SJCRH30 (cell line): ENCODE measurements at places on chromosomes 12 and 14.

GRCh38 chr12:69007101-69007854 lies 74.3 kb upstream of the CPM start:
- peak; percentile 72 for DNase-seq

DNA sequence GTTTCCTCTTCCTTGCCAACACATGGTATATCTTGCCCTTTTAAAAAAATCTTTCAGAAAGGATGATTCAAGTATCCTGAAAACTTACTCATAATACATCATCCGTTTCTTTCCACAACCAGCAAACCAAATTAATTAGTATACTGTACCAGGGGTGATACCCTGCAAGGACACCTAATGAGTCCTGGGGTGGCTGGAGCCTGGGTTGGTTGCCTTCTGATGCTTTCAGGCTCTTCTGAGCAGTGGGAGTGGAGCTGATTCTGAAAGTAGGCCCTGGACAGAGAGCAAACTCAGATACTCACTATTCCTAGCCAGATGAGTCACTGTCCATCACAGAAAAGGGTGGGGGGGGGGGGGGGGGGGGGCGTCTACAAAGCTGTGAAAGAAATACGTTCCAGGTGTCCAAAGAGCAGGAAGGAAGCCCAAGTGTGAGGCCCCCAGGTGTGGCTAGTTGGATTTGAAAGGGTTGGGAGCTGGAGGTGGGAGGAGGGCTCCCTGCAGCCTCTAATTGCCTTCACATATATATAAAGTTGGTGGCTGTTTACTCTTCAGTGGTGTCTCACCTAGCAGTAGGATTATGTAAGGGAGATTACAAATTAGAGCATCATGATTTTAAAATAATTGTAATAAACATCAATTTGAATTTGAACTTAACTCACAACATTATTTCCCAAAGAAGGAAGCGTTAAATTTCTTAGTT lies 36.5 kb downstream of the FBXO33 start:
- no peak for DNase-seq

DNA sequence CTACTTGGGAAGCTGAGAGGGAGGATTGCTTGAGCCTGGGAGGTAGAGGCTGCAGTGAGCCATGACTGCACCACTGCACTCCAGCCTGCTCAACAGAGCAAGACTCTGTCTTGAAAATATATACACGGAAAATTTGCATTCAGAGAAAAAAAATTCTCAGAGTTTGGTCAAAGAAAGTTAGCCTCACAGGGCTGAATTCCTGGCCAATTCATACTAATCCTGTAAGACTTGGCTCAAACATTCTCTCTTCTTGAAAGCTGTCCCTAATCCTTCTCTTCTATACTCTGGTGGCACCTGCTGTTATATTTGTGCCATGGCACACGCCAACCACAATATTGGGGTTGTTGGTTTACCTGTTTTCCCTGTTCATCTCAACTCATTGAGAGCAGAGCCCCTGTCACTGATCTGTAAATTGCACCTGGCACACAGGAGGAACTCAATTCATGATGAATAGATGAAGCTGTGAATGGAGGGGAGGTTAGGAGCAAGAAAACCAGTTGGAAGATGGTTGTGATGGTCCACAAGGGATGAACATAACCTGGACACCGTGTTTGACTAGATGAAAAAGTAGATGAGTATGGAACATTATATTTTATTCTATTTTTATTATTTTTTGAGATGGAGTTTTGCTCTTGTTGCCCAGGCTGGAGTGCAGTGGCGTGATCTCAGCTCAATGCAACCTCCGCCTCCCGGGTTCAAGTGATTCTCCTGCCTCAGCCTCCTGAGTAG lies 36.8 kb upstream of the SPTSSA start:
- no peak for DNase-seq

- peak; percentile 16 for DNase-seq
Measured at GRCh38 chr14:65290830-65291229, 121.7 kb upstream of the FUT8 start.

DNA sequence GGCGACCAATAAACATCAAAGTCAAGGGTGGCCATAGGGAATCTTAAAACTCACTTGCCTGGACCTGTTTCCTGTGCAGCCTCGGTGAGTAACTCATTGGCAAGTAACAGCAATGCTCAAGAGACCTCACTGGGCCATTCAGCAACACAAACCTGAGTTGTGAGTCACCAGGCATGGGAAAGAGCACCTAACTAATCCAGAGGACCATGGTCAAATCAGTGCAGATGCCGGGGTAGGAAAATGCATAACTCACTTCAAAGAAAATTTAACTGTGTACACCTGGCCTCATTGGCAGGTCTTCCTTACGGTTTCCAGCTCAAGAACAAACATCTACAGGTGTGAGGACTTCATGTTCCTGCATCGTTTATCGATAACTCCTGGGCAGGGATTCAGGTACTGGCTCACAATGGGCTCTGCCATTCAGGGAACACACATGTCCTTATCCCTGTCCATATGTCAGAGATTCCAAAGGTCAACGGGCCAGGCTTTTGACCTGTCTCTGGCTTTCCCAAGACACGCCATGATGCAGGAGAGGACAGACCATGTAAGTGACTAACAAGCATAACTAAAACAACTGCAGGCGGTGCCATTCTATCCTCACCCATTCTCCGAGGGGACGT lies 211.8 kb downstream of the ANO2 start:
- DNase-seq: no peak

GRCh38 chr12:75437564-75437963 lies 43.0 kb upstream of the GLIPR1 start:
- DNase-seq: no peak

DNA sequence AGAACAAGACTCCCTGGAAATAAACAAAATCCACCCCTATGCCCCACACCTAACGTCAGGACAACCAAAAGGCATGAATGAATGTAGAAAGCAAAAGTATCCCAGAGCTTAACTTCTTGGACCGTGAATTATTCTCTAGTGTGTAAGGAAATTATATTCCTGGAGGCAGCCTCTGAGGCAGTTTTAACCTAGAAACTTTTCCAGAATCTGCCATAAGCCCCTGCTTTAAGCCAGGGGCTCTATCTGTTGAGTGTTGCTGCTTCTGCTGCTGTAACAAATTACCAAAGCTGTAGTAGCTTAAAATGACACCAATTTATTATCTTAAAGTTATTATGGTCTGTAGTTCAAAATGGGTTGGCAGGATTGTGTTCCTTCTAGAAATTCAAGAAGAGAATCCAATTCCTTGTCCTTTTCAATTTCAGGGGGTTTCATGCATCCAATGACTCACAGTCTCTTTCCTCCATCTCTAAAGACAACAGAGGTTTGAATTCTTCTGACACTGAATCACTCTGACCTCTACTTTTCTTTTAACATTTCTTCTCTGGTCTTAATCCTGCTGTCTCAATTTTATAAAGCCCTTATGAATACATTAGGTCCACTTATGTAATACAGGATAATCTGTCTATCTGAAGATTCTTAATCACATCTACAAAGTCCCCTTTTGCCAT lies 242.7 kb downstream of the ATXN7L3B start:
- peak; percentile 14 for DNase-seq

DNA sequence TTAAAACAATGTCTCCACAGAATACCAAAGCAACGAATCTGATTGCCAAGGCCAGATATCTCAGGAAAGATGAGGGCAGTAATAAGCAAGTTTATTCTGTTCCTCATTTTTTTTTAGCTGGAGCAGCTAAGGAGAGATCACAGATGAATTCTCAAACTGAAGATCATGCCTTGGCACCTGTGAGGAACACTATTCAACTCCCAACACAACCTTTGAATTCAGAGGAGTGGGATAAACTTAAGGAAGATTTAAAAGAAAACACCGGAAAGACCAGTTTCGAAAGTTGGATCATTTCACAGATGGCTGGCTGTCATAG lies 994 bp downstream of the PRORP start:
- DNase-seq: no peak

- no peak for DNase-seq
Measured at GRCh38 chr14:86505808-86506207, 975.9 kb downstream of the FLRT2 start.

GRCh38 chr12:130646716-130647370 lies 69.3 kb downstream of the RIMBP2 start:
- DNase-seq: no peak

GRCh38 chr12:55724940-55725309 lies 3.9 kb downstream of the CD63 start:
- DNase-seq: no peak

- no peak for DNase-seq
Measured at GRCh38 chr14:103897075-103897947, 30.9 kb upstream of the TDRD9 start.

DNA sequence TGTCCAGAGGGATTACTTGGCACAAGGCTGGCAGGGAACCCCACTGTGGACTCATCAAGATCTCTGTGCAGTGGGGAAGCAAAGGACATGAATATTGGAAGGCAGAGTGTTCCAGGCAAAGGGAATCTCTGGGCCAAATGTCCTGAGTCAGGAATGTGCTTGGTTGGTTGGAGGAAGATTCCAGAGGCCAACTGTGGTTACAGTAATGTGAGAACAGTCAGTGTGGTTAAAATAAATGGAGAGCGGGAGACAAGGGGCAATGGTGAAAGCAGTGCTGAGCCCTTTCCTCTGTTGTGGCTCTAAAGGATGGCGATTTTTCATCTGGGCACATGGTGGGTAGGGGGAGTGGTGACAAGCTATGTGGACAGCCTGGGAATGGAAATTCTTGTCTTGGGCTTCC lies 948.2 kb downstream of the BCL11B start:
- no peak for DNase-seq

DNA sequence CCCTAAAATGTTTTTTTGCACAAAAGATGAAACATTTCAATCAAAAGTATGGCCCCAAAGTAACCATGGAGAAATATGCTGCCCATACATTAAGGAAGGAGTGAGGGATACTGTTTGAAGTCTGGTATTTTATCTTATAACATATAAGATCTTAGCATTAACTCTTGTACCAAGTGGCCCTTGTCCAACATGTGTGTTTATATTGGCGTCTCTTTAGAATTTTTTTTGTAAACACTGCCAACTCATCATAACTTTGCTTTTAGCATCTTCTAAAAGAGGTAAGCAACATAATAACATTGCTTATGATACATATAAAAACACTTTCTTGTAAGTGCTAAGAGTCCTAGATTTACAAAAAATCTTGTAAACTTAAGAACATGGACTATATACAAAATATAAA lies 419.7 kb downstream of the ADAMTS20 start:
- no peak for DNase-seq

DNA sequence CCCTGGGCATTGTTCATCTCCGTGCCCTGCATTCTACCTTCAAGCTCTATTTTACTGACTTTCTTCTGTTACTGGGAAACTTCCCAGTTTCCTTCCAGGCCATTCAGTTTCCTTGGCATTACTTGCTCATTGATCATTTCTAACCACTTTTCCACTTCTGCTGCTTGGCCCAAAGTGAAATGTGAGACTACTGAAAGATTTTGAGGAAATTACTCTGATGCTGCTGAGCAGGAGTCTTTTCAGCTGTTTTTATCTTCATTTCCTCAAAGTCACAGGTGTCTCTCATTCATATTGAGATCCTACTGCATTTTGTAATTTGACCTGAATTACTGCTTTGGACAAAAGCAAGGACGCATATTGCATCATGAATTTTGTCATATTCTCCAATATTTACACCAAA lies 26.4 kb upstream of the DBX2 start:
- DNase-seq: no peak

- peak; percentile 26 for DNase-seq
Measured at GRCh38 chr12:2295941-2296461, 243.2 kb downstream of the CACNA1C start.

- no peak for DNase-seq
Measured at GRCh38 chr14:31926123-31926522, 151.0 kb upstream of the ARHGAP5 start.
